ENCODE measurements at places on chromosomes 2 and 18. TPM values are rescaled to one million over a fixed set of nuclear protein-coding genes. Genes with fewer than 3 reads are reported as not detected.
A peak's percentile ranks its signal among the peaks of the same experiment; 100 is the strongest.

DNA sequence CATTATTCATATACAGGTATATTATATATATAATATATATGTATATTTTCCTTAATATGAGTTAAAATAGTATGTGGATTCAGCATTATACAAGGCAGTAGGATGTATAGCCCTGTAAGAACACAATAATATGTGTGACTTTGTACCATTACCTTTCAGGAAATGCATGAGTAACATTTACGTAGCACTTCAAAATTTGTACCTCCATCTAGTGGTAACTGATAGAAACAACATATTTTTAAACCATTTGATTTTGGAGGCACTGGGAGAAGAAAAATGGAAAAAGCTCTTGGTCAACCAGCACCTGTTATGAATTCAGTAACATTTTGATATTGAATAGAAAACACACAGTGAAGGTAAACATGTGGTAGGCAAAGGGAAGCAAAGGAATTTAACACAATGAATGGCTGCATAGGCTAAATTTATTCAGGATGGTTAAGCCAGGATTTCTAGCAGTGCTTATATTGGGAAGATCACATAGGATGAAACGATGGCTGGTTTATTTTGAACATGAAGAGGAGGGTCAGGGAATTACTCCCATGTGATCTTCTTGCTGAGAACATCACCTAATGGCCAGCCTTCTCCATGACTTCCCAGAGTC, 565.5 kb downstream of the CCDC85A start:
- peak; percentile 18 for DNase-seq

EPG5 gene
- 13.3 TPM for total RNA-seq

ARID5A gene
- total RNA-seq, result 8.0 TPM

TNFRSF11A gene
- 3.6 TPM for total RNA-seq
